GM18507 (cell line): ENCODE measurements at places on chromosomes 11 and 22.
A peak's percentile ranks its signal among the peaks of the same experiment; 100 is the strongest.

DNA sequence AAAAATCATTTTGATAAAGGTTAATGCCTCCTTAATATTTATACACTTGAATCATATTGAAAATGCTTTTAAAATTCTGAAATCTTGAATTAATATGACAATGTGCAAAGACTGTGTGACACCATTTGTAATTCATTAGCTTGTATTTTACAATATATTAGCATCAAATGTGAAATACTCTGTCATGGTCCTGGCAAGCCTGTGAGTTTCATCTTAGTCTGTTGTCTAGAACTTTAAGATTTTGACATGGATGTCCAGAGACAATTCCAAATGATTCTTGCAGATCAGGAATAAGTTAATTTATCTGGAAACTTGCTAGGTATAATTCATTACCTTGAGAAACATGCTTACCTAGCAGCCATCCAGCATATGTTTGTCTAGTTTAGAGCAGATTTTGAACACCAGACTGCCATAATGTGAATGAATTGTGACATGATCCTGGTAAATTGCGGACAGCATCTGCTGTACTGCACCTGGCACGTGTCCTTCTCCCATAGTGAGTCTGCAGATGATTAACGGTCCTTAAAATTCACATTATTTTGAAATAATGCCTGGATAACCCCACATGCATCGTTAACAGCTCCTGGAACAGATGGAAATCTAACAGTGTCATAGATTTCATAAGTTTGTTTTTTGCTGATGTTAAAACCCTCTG, 34.5 kb upstream of the DEUP1 start:
- DNase-seq: no peak

- DNase-seq: no peak
Measured at GRCh38 chr22:26857169-26857568, 199.8 kb downstream of the MIAT start.

- DNase-seq: no peak
Measured at GRCh38 chr11:22275600-22275999, 62.6 kb upstream of the SLC17A6 start.

DNA sequence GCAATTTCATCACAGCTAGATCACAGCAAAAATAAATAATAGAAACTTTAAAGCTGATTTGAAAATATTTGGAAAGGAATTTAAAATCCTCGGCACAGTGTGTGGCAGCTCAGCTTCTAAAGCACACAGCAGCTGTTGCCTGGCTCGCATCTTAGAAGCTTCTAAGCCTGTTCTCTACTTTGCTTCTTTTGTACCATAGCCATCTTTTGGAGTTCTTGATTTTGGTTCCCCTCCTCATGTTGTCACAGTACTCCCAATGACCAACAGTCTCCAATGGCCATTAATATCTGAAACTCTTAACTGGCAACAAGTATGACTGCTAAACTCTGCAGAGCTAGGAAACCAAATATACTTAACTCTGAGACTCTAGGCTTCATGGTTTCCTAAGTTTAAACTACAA, 28.8 kb downstream of the CHKA start:
- no peak for DNase-seq

GRCh38 chr22:45319324-45319685, 9.6 kb downstream of the FAM118A start:
- no peak for DNase-seq

GRCh38 chr11:72781313-72782080, 12.3 kb downstream of the STARD10 start:
- peak; percentile 62 for DNase-seq

- no peak for DNase-seq
Measured at GRCh38 chr22:46551321-46551720, 13.9 kb upstream of the CELSR1 start.

- DNase-seq: no peak
Measured at GRCh38 chr11:33451364-33451763, 194.2 kb downstream of the HIPK3 start.

- no peak for DNase-seq
Measured at GRCh38 chr11:99601179-99601578, 580.4 kb downstream of the CNTN5 start.

DNA sequence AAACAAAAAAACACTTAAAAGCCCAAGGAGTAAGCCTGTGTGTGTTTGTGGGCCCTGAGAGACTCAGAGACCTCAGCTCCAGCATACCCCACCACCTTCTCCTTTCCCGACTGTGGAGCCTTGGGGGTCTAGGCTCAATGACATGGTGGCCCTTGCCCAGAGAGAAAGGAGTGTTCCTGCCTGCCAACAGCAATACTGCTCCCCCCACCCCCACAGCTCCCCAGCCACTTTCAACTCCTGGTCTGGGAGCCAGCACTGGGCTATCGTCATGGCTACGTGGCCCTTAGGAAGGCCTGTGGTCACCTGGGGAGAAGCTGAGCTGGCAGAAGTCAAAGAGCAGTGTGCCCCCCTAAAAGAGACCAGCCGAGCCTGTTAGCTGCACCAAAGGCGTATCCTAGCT, 2.6 kb downstream of the PPP1R14B start:
- DNase-seq: no peak

GRCh38 chr11:123065621-123066020, 3.7 kb upstream of the HSPA8 start:
- DNase-seq: no peak

GRCh38 chr11:12246147-12246546, 131.2 kb upstream of the PARVA start:
- no peak for DNase-seq

DNA sequence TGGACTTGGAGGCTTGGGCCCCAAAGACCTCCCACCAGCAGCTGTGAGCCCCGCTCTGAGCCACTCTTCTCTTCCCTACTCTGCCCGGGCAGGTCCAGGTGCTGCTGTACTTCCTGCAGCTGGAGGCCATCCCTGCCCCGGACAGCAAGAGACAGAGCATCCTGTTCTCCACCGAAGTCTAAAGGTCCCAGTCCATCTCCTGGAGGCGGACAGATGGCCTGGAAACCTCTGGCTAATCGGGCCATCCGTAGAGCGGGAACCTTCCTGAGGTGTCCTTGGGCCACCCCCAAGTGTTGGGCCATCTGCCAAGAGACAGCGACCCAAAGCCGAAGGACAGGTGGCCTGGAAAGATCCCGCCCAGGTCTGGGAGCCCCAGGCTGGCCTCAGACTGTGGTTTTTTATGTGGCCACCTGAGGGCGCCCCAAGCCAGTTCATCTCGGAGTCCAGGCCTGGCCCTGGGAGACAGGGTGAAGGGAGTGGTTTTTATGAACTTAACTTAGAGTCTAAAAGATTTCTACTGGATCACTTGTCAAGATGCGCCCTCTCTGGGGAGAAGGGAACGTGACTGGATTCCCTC, 135.1 kb downstream of the BCR start:
- DNase-seq: no peak

DNA sequence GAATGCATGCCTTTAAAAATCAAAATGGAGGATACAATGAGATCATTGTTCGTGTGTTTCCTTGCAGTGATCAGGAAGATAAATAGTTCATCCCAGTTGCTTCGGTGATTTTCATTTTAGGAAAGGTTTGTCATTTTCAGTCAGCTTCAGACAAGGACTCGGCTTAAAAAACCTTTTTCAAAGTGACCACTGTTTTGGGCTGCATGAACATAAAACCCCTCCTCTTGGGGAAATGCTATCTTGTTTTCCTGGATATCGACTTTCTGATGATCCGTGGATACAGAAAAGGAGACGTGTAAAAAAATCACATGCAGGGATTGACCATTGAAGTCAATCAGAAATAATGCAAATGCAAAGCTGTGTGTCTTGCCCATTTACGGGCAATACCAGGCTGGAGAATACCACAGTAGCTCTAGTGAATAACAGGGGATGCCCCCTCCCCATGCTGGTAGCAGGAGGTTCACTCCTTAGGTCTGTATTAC, 146.8 kb downstream of the MAML2 start:
- DNase-seq: no peak

GRCh38 chr11:2804701-2805387, 80.7 kb downstream of the CDKN1C start:
- DNase-seq: no peak

GRCh38 chr11:75815345-75816168, 547 bp downstream of the UVRAG start:
- DNase-seq: no peak

- DNase-seq: no peak
Measured at GRCh38 chr11:129768356-129768755, 47.3 kb upstream of the TMEM45B start.

GRCh38 chr22:25729016-25729995, 12.7 kb upstream of the MYO18B start:
- no peak for DNase-seq

- DNase-seq: no peak
Measured at GRCh38 chr22:30695351-30695851, 727 bp downstream of the OSBP2 start.

DNA sequence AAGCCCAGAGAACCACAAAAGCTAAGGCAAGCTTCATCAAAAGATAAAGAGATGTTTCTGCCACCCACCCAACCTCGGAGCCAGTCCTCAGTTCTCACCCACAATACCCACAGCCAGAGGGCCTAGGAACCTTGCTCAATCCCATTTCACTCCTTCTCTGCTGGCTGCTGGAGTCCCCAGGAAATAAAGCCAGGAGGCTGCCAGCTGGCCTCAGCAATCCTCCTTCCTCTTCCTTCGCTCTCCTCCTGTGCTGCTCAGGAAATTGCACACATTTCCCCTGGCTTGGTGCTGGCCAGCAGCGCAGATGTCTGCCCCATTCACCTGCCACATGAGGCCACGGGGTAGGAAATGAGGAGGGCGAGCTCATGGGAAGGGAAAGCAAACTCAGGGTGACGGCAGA, 91.8 kb upstream of the LDLRAD3 start:
- no peak for DNase-seq

DNA sequence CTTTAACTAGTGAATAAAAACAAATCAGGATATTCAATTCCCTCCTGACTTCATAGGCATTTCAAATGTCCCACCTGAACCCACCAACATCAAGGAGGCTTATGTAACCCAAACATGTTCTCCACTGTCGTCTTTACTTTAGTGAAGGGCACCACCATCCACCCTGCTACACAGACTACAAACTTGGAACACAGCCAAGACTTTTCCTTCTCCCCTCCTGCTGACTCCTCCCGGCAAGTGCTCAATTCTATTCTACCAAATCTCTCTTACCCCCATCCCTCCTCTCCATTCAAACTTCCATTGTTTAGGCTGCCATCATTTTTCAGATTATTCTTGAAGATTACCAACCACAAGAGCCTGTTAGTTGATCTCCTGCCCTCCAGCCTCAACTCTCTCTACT, 24.3 kb downstream of the SAAL1 start:
- no peak for DNase-seq

DNA sequence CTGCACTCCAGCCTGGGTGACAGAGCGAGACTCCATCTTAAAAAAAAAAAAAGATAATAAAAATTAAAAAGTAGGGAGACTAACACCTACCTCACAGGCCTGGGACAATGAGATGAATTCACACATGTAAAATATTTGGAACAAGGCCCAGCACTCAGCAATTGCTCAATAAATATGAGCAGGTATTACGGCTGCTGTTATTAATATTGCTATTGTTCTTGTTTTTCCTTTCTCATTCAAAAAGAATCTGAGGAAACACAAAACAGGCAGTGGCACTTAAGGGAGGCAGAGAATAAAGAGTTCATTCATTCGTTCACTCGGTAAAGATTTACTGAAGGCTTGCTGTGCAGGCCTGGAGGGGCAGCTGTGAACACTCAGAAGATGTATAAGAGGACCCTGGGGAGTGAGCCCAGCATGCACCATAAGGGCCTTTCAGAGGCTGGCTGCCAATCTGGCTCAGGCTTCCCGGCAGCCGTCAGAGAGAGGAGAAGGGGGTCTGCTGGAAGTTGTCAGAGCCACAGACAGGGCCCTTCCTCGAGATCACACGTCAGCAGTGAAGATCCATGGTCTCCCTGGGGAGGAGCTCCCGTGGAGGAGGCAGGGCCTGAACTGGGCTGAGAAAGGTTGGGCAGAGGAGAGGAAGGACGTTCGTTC, 51.6 kb upstream of the TCF20 start:
- DNase-seq: no peak

- no peak for DNase-seq
Measured at GRCh38 chr22:32325416-32325801, 32.3 kb upstream of the RFPL3 start.

DNA sequence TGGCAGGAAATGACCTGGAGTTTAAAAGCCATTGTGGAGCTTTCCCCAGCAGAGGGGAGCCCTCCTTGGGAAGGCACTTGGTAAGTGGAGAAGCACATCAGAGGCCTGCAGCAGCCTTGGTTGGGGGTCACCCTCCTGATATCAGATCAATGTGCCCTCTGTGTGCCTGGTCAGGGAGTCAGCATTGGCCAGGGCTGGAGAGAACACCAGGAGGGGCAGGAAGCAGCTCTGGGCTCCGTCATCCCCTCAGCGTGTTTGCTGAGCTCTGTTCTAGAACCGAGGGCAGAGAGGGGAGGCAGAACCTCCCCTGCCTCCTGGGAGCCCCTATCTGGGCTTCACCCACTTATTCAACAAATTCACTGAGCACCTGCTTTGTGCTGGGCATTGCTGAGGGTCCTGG, 846.0 kb downstream of the TBC1D22A start:
- DNase-seq: no peak

GRCh38 chr11:17748761-17749721, 14.5 kb downstream of the KCNC1 start:
- DNase-seq: no peak

GRCh38 chr22:33891992-33892391, 28.3 kb downstream of the LARGE1 start:
- no peak for DNase-seq

GRCh38 chr11:75966537-75967287, 151.7 kb downstream of the UVRAG start:
- DNase-seq: no peak

DNA sequence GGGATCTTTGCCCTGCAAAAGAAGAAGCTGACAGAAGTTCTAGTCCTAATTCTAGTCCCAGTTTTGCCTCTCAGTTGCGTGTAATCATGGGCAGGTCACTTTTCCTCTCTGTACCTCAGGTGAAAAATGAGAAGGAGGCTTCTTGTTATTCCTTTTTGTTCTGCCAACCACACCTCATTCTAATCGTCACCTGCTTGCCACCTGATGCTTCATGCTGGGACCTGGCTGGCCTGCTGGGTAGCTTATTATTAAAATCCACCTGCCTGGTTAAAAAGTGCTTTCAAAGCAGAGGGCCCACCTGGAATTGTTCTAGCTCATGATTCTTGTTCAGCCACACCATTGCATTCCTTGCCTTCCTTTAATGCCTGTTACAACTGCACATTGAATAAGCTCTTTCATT, 8.4 kb upstream of the ALG8 start:
- DNase-seq: no peak

- no peak for DNase-seq
Measured at GRCh38 chr11:69704508-69705253, 859 bp upstream of the FGF19 start.
